ENCODE measurements at places on chromosomes 5 and 9. TPM values are rescaled to one million over a fixed set of nuclear protein-coding genes. Genes with fewer than 3 reads are reported as not detected.

DNA sequence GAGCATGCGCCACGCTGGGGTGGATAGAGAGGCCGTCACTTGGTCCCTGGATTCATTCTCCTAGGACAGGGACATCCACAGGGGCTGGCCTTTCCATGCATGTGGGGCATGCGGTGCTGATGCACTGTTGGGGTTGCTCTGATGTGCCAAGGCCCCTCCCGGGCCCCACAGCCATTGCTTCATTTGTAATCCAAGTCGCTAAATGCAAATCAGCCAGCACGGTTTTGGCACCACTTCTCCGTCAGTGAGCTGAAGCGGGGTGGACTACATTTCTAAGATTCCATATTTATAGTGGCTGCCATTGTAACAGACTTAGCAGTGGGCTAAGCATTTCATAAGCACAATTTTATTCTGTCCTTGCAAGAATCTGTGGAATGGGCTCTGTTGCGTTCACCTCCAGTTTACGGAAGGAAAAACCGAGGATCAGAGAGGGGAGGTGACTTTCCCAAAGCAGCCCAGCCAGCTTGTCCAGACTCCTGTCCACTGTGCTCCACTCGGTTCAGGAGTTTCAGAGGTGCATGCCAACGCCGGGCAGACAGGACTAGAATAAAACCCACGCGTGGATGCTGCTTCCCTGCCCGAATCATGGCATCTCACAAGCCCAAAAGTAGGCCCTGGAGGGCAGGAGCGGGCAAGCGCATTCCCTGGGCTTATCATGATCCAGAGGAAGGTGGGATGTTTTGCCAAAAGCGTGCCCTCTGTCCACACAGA lies 102.6 kb upstream of the COL5A1 start:
- H3K27me3 ChIP-seq, result no peaks in the 10 kb centered on the region
- no peak overlapping the region for H3K4me3 ChIP-seq
- H3K4me1 ChIP-seq, result no peaks in the 10 kb centered on the region

Gene TMEM141
- total RNA-seq, result 27.0 TPM

- no peaks in the 10 kb centered on the region for H3K4me1 ChIP-seq
- H3K36me3 ChIP-seq, result no peaks in the 10 kb centered on the region
- H3K27ac ChIP-seq, result no peak overlapping the region
- peak; percentile 73 for DNase-seq
- peak overlapping the region; percentile 85 for H3K4me3 ChIP-seq
Observed at GRCh38 chr9:89496645-89497256, 1.2 kb downstream of the SEMA4D start.

GRCh38 chr9:12185856-12186255 lies 507.3 kb upstream of the TYRP1 start:
- no peak overlapping the region for H3K27ac ChIP-seq
- no peaks in the 10 kb centered on the region for H3K36me3 ChIP-seq
- no peaks in the 10 kb centered on the region for H3K27me3 ChIP-seq
- no peak overlapping the region for H3K4me3 ChIP-seq
